ENCODE measurements at places on chromosomes 5 and 9.

DNA sequence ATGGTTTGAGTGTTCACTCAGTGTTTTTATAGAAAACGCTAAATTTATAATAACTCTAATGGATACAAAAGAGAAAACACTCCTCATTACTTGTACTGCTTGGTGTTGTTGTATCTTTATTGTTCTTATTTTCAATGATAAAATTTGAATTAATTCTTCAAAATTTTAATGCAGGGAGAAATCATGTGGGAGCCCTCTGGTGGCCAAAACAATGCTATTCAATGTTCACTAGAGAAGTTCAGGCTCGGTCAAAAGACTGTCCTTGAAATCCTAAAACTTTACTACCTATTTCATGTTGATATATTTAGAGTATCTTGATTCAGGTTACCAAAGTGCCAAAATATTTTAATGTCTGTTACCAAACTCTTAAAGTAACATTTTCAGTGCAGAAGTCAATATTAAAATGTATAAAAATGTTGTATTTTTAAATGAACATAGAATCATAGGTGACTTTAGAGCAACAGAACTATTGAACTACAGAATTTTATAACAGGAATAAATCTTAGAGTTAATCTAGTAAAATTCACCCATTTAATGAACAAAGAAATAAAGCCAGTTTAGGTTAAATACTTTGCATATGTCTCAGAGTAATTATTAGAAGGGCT lies 1259.8 kb downstream of the PTPRD start:
- DNase-seq, result no peak

GRCh38 chr5:151808451-151809169 lies 36.9 kb downstream of the G3BP1 start:
- no peak for DNase-seq

- DNase-seq, result no peak
Observed at GRCh38 chr9:7988644-7989280, 189.2 kb upstream of the DMAC1 start.

GRCh38 chr5:92942762-92943161 lies 638.3 kb downstream of the NR2F1-AS1 start:
- no peak for DNase-seq

All from T-helper 9 cell (primary cell).